ENCODE measurements at places on chromosomes 2 and 18.

GRCh38 chr18:74951165-74951760 lies 257.7 kb downstream of the PTGR3 start:
- DNase-seq, result no peak

DNA sequence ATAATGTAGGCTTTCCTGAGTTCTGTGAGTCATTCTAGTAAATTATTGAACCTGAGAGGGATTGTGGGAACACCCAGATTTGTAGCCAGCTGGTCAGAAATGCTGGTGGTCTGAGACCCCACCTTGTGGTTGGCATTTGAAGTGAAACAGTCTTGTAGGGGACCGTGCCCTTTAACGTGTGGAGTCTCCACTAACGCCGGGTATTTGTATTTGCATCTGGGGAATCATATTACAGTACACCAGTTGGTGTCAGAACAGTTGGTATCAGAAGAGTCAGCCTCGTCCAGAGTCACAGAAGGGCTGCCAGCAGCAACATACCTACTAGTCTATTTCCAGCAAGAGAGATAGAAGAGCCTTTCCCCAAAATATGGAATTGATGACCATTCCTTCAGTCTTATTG lies 38.3 kb upstream of the PTPN4 start:
- DNase-seq, result no peak

DNA sequence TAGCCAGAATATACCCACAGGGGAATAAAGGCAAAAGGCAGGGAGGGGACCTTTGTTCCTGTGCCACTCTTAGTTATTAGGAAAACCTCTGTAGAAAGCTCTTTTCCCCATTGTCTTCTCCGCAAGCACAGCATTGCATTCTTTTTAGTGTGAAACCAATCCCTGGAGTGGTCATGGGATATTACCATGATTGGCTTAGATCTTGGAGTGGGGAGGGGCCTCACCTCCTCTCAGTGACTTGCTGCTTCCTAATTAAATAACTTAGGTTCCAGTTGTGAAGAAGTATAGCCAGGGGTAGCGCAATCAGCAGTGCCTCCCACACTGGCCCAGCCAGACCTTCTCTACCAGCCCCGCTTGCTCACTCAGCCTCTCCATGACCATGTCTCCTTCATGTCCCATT lies 49.9 kb upstream of the AFF3 start:
- no peak for DNase-seq

GRCh38 chr2:197165020-197165419 lies 145.6 kb downstream of the ANKRD44 start:
- no peak for DNase-seq

DNA sequence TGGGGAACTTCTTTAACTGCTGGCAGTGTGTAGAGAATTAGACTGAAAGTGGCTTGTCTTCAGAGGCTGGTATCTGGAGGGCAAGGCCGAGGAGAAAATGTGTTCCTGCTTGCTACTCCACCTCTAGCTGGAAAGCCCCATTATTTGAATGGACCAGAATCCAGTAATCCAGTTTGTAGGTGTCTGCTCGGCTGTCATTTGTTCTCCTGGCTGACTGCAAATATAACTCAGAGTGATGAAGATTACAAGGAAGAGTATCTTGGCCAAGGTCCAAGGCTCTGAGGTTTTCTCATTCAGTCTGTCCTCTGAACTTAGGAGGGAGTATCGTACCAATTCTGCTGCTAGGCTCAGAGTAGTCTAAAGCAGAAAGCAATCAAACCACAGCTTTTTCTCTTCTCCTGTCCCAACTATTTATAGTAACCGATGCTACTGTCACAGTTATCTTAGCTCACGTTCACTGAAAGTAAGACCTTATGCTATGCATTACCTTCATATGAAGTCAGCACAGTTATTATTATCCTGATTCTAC lies 228.6 kb downstream of the SETBP1 start:
- no peak for DNase-seq

DNA sequence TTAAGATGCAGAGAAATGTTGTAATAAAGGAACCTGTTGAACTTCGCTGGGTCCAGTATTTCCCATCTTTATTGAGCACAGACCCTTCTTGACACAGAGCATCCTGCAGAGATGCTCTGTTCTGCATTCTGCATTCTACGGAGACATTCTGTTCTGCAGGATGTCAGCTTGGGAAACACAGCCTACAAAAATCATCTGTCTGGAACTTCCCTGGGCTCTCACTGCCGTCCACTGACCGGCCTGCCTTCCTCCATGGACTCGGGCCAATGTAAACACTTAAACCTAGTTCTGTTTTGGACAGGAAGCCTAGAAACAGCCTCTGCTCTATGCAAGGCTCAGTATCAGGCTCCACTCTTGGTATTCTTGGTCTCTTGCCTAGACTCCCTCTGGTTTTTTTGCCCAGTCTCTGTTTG lies 90.0 kb upstream of the PPP1CB start:
- no peak for DNase-seq

GRCh38 chr2:201821080-201821479 lies 14.7 kb downstream of the CDK15 start:
- DNase-seq, result no peak

DNA sequence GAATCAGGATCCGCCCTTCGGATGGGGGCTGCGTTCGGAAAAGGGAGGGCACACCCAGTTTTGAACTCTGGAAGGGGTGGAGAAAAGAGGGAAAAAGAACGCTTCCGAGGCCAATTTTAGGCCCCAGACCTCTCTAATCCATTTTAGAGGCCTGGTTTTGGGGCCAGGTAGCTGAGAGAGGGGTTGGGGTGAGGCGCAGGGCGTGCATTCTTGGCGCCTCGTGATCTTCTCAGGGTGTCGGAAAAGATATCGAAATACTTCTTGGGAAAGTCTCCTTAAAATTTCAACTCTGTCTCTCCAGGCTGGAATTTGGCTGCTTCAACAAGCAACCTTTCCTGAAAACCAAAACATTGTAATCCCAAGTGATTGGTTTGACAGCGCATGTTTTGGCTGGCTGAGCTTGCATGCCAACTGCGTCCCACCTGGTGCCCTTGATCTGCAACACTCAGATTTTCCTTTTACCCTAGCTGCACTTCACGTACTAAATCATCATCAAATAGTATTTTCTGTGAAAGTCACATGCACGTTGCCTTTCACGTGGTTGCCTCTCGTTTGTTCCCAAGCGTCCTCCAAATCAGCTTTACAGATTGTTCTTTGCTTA lies 864 bp upstream of the XPO1 start:
- DNase-seq, result no peak

DNA sequence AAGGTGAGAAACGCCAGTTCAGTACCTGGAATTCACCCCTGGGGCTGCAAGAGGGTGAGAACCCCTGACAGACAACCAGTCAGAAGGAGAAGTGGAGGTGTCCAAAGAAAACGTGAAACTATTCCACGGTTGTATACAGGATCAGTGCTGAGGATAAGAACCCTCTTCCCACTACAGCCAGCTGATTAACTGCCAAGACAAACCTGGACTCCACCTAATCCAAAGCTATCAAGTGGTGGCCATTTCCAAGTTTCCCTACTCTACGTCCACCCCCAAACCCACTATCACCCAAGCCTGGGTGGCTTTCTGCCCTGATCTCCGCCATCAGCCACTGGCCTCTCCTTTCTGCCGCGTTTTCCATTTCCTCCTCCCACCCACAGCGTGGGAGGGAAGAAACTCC lies 312.3 kb upstream of the ID2 start:
- DNase-seq, result no peak

DNA sequence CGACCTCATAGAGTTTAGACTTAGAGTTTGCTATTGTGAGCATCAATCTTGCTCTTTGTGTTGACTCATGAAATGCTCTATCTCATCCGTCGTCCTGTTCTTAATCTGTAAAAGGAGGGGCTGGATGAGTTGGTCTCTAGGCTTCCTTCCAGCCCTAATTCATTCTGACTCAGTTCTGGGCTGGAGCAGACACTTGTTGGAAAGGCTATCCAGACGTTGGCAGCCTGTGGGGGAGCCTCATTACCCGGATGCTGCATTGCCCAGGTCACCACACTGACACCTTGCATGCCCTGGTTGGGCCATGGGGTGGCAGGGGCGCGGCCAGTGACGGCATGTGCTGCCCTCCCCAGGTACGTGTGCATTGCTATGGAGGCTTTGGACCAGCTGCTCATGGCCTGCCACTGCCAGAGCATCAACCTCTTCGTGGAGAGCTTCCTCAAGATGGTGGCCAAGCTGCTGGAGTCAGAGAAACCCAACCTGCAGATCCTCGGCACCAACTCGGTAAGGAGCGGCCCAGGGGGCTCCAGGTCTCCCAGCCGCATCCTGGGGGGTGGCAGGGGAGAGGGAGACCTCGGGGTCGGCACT lies 61.5 kb downstream of the EFR3B start:
- no peak for DNase-seq

DNA sequence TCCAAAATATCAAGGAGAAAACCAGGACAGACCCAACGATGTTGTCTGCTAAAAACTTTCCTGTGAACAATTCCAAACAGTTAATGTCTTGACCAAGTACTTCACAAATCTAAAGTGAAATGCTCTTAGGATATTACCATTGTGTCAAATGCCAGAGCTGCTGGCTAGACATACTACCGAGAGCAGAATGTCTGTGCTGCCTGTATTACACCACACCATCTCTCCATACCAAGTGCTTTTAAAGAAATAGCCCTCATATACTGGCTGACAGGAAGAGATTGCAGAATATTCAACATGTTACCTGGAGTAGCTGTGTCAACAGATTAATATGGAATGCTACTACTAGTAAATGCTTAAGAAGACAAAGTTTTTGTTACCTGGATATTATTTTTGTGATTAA lies 18.6 kb downstream of the IAH1 start:
- DNase-seq, result no peak

DNA sequence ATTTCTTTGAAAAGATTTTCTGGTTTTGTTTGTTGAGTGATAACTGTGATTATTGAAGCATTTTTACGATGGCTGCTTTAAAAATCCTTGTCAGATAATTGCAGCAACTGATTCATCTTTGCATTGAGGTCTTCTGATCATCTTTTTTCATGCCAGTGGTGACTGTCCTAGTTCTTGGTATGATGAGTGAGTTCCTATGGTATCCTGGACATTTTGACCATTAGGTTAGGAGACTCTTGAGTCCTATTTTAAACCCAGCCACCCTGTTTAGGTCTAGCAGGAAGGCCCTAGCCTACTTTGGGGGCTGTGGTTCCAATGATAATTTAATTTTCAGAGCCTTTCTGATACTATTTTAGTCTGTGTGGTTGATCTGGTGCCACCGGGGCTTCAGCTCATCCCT lies 72.7 kb upstream of the REV1 start:
- DNase-seq, result no peak

DNA sequence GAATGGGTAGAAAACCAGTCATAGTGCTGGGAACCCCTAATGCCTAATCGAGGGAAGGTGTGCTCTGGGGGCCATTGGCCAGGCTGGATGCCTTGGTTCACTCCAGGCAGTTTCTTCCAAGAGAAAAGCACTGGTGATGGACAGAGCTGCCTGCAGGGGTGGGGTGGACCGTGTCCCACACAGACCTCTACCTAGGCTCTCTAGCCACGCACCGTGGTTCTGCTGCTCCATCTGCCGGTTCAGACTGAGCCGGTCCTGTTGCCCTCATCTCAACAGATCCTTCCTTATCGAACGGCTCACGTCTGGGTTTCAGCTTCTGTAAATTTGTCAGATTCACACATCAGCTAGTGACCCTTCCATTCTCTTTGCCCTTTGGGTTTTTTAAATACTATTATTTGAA lies 46.4 kb downstream of the RALB start:
- DNase-seq, result no peak

DNA sequence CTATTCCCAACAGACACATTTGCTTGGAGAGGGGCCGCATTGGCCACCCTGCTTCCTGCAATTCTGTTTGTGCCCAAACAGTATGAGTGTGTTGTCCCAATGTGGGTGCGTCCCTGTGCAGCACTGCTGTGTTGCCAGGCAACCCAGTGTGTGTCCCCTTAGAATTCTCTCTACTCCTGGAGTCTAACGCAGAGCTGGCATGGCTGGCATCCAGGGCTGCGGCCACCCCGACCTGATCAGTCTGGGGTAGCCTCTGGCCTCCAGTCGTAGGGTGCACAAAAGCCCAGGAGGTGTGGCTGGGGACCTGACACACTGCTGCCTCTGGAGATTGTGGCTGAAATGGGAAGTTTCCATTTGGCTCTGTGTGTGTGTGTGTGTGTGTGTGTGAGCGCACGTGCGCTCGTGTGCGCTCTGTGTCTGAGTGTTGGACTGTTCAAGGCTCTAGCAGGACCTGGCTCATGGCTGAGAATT lies 48.0 kb downstream of the TEX44 start:
- DNase-seq, result no peak

GRCh38 chr18:60506682-60507081 lies 134.1 kb upstream of the MC4R start:
- DNase-seq, result no peak

DNA sequence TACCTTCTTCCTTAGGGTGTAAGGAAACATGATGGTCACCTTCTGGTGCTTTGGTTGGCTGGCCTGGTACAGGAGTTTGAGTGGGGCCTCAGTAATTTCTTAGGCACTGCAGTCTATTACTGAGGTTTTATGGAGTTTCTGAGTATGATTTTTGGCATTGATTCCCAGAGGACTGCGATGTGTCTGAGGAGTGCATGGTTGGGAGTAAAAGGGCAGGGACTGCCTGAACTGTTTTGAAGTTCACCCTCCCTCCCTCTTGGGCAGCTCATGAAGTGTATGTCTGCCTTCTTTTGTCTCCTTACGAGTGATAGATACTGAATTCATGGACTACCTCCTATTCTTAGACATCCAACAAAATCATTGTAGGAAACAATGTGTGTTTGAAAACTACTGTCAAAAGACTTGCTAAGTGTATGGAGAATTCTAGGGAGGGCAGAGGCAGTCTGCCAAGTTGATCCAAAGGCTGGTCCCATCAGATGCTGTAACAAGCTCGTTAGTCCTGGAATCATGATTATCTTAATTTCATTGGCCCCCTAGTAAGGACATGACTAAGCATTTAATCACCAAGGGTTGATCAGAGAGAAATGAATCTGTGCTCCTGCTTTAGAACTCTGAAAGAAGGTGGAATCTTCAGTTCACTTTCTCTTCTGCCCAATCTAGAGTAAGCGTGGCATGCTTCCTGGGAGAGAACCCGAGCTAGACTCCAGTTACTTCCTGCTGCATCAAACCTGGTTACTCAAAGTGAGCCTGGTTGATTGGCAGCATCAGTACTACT lies 26.5 kb downstream of the LYPD6B start:
- no peak for DNase-seq

GRCh38 chr2:134333646-134334189 lies 79.8 kb downstream of the MGAT5 start:
- DNase-seq, result no peak

GRCh38 chr2:236054621-236055305 lies 113.4 kb downstream of the GBX2 start:
- DNase-seq, result no peak

DNA sequence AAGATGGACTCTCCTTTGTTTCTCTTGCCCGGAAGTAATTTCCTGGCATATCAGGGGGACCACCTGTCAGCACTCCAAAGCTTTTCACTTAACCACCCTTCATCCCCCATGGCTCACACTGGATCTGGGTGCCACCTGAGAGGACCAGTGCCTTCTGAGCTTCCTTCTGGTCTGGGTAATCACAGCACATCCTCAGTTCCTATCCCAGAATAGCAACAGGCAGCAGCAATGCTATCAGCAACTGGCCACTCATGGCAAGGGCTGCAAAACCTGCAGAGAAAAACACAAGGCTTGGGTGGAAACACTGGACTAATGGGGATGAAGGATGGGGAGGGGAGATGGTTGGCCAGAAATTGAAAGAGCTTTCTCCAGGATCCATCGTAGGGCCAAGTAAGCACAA lies 59.9 kb upstream of the STPG4 start:
- no peak for DNase-seq

- DNase-seq, result no peak
These were observed 68.3 kb upstream of the MYT1L start for GRCh38 chr2:2399396-2399795.

- no peak for DNase-seq
These were observed 149.2 kb downstream of the ABCA12 start for GRCh38 chr2:214989187-214989586.

All from activated CD4-positive, CD25-positive, alpha-beta regulatory T cell (primary cell).